ENCODE measurements at places on chromosomes 11 and 22. TPM values are rescaled to one million over a fixed set of nuclear protein-coding genes. Genes with fewer than 3 reads are reported as not detected.
A peak's percentile ranks its signal among the peaks of the same experiment; 100 is the strongest.

GRCh38 chr11:90493379-90493778 lies 270.5 kb upstream of the CHORDC1 start:
- DNase-seq: no peak

DNA sequence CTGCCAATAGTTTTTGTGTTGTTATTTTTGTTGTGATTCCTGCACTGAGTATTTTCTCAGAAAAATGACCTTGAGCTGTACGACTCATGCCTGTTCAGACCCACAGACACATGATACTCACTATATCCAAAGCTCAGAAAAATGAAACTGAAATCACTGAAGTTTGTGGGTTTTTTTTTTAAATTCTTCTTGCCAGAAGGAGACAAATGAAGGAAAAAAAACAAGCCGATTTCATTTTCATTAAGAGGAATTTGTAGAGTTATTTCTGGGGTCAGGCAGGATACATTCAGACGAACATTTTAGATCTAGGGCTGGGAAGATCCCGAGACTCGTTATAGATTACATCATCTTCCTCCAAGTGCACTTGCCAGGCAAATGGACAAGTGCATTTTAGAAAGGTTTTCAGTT lies 60.4 kb downstream of the BMAL1 start:
- no peak for DNase-seq

GRCh38 chr11:1881442-1882264 lies 10.0 kb downstream of the PRR33 start:
- DNase-seq: no peak

GRCh38 chr11:33389635-33390034 lies 132.5 kb downstream of the HIPK3 start:
- DNase-seq: no peak

DNA sequence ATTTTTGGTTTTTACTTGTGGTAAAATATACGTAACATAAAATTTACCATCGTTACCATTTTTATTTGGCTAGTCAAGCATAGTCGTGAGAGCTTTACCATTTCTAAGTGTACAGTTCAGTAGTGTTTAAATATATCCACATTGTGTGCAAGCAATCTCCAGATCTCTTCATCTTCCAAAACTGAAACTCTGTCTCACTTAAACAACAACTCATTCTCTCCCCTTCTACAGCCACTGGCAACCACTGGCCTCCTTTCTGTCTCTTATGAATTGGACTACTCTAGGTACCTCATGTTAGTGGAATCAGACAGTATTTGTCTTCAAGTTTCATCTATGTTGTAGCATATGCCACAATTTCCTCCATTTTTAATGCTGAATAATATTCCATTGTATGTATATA lies 37.4 kb downstream of the SMC1B start:
- no peak for DNase-seq

DNA sequence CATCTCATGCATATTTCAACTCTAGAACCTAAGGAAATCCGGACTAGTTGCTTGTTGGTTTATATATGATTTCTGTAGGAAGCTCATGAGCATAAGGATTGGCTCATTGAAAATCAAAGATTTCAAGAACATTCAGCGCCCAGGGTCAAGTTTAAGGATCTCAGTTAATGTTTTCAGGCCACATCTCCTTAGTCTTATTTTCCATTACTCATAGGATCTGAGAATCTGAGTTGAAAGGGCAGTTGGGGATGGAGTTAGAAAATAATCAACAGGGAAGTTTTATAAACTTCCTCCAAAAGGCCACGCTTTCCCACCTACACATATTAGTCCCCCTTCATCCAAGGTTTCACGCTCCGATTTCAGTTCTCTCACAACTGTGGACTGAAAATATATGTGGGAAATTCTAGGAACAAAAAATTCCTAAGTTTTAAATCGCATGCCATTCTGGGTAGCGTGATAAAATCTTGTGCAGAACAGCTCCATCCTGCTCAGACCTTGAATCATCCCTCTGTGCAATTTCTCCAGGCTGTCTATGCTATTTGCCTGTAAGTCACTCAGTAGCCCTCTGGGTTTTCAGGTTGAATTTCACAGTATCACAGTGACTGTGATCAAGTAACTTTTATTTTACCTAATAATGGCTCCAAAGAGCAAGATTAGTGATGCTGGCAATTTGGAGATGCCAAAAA lies 160.2 kb downstream of the KIRREL3 start:
- no peak for DNase-seq

- DNase-seq: no peak
These were observed 48.3 kb downstream of the ARHGEF12 start for GRCh38 chr11:120384476-120384875.

DNA sequence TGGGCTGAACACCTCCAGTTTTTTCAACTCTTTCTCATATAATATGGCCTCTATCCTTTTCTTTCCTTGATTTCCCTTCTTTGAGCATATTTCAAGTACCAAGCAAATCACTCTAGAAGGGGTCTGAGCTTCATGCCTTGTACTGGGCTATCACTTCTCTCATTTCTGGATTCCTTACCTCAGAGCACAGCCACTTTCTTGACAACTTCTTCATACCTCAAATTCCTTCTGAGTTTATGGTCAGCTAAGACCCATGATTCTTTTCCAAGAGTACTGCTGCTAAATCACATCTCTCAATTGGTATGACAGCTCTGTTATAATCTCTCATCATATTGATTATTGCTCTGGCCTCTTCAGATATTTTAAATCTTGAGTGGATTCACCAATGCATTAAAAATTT lies 224.8 kb upstream of the ZBED5 start:
- DNase-seq: no peak

- DNase-seq: no peak
These were observed 7.4 kb downstream of the NDUFV1 start for GRCh38 chr11:67613960-67614715.

DNA sequence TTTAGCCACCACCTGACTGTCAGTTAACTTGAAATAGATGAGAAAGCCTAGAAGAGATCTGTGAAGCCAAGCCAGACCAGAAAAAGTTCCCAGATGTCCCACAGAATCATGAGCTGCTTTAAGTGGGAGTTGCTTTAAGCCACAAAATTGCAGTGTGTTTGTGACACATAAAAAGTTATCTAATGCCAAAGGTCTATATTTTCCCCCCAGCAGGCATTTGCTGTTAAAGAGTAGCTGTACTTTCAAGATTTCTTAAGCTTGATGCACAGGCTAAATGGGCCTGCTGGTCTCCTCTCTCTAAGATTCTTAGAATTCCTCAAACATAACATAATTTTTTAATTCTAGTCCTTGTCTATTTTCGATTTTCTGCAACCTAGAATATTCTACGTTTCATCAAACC lies 825.7 kb downstream of the FAM181B start:
- no peak for DNase-seq

GRCh38 chr11:95231881-95232605 lies 1.0 kb upstream of the SESN3 start:
- peak; percentile 41 for DNase-seq

GRCh38 chr11:32775908-32776307 lies 18.6 kb downstream of the CCDC73 start:
- DNase-seq: no peak

GRCh38 chr11:2460540-2461252 lies 15.9 kb downstream of the KCNQ1 start:
- no peak for DNase-seq

DNA sequence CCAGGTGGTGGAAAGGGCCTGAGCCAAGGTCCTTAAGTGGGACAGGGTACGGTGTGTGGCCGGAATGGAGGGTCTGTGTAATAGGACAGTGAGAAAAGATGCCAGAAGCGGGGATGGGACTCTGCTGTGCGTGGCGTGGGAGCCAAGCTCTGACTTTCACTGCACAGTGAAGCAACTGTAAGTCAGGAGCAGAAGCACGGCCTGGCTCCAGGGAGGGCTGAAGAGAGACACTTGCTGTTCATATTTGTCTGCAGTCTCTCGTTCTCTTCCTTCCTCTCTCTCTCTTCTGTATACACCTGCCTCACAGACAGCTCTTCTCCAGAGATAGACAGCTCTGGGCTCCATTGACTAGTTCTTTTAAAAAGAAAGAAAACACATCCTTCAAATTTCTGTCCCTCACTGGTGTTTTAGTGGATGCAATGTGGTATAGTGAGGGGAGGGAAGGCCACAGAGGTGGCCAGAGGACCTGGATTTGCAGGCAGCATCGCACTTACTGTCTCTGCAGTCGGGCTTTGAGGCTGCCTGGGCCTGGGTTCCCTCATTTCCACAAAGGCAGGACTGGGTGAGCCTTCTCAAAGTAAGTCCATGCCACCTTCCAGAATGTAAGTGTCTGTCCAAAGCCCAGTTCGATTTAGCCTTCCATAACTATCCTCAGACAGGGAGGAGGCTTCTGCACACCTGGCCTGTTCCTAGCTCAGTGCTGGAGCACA lies 2.1 kb downstream of the IL17RA start:
- DNase-seq: no peak

GRCh38 chr11:76524919-76525318 lies 80.1 kb downstream of the EMSY start:
- DNase-seq: no peak

- DNase-seq: no peak
These were observed 32.9 kb downstream of the C11orf71 start for GRCh38 chr11:114367244-114367957.

GRCh38 chr11:69642549-69642912 lies 1.6 kb downstream of the CCND1 start:
- no peak for DNase-seq

DNA sequence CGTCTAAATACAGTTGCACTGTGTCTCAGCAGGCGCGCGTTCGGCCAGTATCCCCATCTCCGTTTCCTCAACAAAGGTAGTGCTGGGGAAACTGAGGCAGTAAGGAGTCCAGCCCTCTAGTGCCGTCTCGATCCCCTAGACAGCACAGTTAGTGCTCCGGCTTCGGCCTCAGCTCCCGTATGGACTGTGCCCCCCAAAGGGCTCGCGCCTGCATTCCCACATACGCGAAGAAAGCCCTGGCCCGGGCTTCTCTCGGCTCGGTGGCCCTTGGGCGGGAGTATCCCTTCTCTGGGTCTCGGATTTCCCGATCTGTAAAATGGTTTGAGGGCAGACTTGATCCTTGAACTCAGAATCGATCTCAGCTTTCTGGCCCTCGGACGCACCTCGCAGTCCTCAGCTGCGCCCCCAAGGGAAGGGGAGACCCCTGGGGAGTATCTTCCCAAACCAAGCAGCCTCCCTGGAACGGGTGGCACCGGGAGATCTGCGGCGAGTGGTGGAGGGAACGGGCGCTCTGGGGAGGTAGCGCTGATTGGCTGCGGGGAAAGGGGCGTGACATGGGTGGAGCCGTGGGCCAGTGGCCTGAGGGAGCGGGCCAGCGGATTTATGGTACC lies 759 bp upstream of the PEX16 start:
- peak; percentile 37 for DNase-seq

- DNase-seq: no peak
These were observed 30.2 kb upstream of the ACCSL start for GRCh38 chr11:44017443-44018126.

- no peak for DNase-seq
These were observed 55.1 kb downstream of the TMPRSS5 start for GRCh38 chr11:113651023-113651422.

DNA sequence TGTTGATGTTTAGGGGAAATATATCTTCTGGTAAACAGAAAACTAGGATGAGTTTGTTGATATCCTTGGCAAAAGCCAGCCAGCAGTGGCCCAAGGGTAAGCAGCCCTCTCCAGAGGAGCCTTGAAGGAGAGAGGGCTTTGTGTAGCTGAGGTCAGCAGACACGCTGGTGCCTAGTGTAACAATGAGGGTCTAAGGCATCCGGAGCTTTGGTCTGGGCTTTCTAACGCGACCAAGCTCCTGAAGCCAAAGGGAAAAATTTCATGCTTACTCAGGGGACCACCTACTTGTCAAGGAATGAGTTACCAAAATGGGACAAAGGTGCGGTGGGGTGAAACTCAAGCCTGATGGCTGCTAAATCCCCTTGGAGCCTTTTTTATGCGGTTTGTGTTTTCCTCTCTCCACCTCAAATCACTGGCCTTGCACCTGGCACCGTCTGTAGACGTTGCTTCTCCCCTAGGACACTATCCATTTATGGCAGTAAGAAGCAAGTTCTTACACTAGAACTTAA lies 134.9 kb downstream of the DBX1 start:
- no peak for DNase-seq

The PGR gene
- total RNA-seq: under 0.01 TPM

The OR51I1 gene
- not detected for total RNA-seq

The HTR3B gene
- not detected for total RNA-seq

The ROBO4 gene
- total RNA-seq: 6.3 TPM

The OR8D1 gene
- not detected for total RNA-seq

The GNG3 gene
- not detected for total RNA-seq

The IL17REL gene
- total RNA-seq: not detected

The SHANK2 gene
- 12.5 TPM for total RNA-seq

The C11orf91 gene
- not detected for total RNA-seq

The TIRAP gene
- 11.7 TPM for total RNA-seq

Data from kidney epithelial cell (primary cell).